Spinal cord (tissue), 10 donors: ENCODE measurements at places on chromosomes 7 and 10.

DNA sequence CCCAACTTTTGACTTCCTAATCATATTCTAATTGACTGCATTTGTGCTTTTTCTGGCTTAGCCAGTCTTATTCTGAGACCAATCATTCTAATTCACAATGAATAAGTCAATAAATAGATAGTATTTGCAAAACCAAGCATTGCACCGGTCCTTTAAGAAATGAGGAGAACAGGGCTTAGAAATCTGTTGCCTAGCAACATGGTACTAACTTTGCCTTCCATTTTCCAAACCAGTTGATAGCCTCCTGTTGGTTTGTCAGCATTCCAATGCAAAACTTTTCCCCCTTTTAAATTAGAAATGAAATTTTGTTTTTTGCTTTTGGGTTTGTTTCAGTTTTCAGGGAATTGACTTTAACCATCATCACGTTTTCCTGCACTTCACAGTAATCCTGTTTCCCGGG, 603.5 kb upstream of the NRP1 start:
- peak; percentile 20 for DNase-seq

GRCh38 chr10:42955493-42955889, 121.4 kb upstream of the RET start:
- DNase-seq, result no peak

DNA sequence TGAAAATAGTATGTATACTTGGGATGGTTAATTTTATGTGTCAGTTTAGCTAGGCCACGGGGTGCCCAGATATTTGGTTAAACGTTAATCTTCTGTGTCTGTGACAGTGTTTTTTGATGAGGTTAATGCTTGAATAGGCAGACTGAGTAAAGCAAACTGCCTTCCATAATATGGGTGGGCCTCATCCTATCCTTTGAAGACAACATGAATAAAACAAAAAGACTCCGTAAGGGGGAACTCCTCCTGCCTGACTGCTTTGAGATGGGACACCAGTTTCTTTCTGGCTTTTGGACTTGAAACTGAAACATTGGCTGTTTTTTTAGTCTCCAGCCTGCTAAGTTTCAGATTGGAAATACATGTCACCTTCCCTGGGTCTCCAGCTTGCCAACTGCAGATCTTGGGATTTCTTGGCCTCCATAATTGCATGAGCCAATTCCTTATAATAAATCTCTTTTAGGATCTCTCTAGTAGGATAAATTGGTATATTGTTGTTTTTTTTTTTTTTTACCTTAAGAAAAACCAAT, 59.9 kb upstream of the GLCCI1 start:
- no peak for DNase-seq

GRCh38 chr7:133255486-133255885, 2.6 kb downstream of the EXOC4 start:
- no peak for DNase-seq

GRCh38 chr7:2610466-2610865, 21.3 kb upstream of the TTYH3 start:
- no peak for DNase-seq
